ENCODE measurements at places on chromosomes 3 and 15. TPM values are rescaled to one million over a fixed set of nuclear protein-coding genes. Genes with fewer than 3 reads are reported as not detected.

OXTR gene
- 5.7 TPM for total RNA-seq

TMEM266 gene
- total RNA-seq: 0.25 TPM

DAZL gene
- not detected for total RNA-seq

NBEAL2 gene
- 23.3 TPM for total RNA-seq

IQCH gene
- total RNA-seq: 1.1 TPM

ACKR4 gene
- total RNA-seq: not detected

ATP2B2 gene
- not detected for total RNA-seq

KCNH8 gene
- total RNA-seq: under 0.01 TPM

EFCC1 gene
- total RNA-seq: not detected

DPPA4 gene
- not detected for total RNA-seq

LMOD3 gene
- not detected for total RNA-seq

PAQR5 gene
- 0.81 TPM for total RNA-seq

BOC gene
- total RNA-seq: 7.6 TPM

IL12A gene
- 3.6 TPM for total RNA-seq

LRRC31 gene
- not detected for total RNA-seq

SGO1 gene
- total RNA-seq: 0.38 TPM

SLC22A14 gene
- 0.16 TPM for total RNA-seq

SLC28A2 gene
- total RNA-seq: not detected

GRM2 gene
- total RNA-seq: not detected

RPS17 gene
- total RNA-seq: 1,888 TPM

GOLGA6L10 gene
- 1.3 TPM for total RNA-seq

CYP8B1 gene
- not detected for total RNA-seq

VGLL4 gene
- 39.1 TPM for total RNA-seq

XYLB gene
- 1.0 TPM for total RNA-seq

COMMD2 gene
- total RNA-seq: 21.4 TPM

TTC23 gene
- total RNA-seq: 21.0 TPM

MAN2A2 gene
- 30.6 TPM for total RNA-seq
